Glomerular endothelial cell (primary cell): ENCODE measurements at places on chromosomes 6 and 20. TPM values are rescaled to one million over a fixed set of nuclear protein-coding genes. Genes with fewer than 3 reads are reported as not detected.

The CD93 gene
- total RNA-seq: 604 and 1,041 TPM in 2 replicates

The LAMA2 gene
- total RNA-seq: 0.24 and 0.58 TPM in 2 replicates

The PXDC1 gene
- total RNA-seq: 153 and 257 TPM in 2 replicates

The ABHD16A gene
- 35.7 and 49.2 TPM in 2 replicates for total RNA-seq

The COL21A1 gene
- 0.29 and 0.82 TPM in 2 replicates for total RNA-seq

The PIGU gene
- 17.7 and 24.4 TPM in 2 replicates for total RNA-seq

The JPH2 gene
- total RNA-seq: 0.58 and 1.5 TPM in 2 replicates

The CYP24A1 gene
- not detected in 2 replicates for total RNA-seq

The SLC26A8 gene
- total RNA-seq: not detected in 2 replicates

The BACH2 gene
- total RNA-seq: 0.87 and 1.2 TPM in 2 replicates

The HLA-DQB1 gene
- 0.10 and 1.1 TPM in 2 replicates for total RNA-seq

The BFSP1 gene
- 5.5 and 6.4 TPM in 2 replicates for total RNA-seq

The OR2H2 gene
- not detected in 2 replicates for total RNA-seq

The CRYBG1 gene
- 34.0 and 47.8 TPM in 2 replicates for total RNA-seq

The BPIFB1 gene
- not detected in 2 replicates for total RNA-seq

The NT5E gene
- total RNA-seq: 140 and 201 TPM in 2 replicates

The EFCAB8 gene
- 0.05 TPM in 1 of 2 replicates, not detected in the other for total RNA-seq

The TBX18 gene
- total RNA-seq: 2.9 and 3.7 TPM in 2 replicates

The SLC44A4 gene
- 0.05 and 1.7 TPM in 2 replicates for total RNA-seq

The OTOR gene
- total RNA-seq: not detected in 2 replicates

The ZKSCAN3 gene
- total RNA-seq: 4.6 and 5.7 TPM in 2 replicates

The RPS18 gene
- total RNA-seq: 2,187 and 4,134 TPM in 2 replicates

The CNBD2 gene
- 2.6 and 8.4 TPM in 2 replicates for total RNA-seq

The DDO gene
- 0.53 and 2.0 TPM in 2 replicates for total RNA-seq

The BRD2 gene
- total RNA-seq: 116 and 138 TPM in 2 replicates

The NEURL2 gene
- 3.4 and 4.8 TPM in 2 replicates for total RNA-seq

The ARMH2 gene
- not detected in 2 replicates for total RNA-seq

The GSTA1 gene
- not detected in 2 replicates for total RNA-seq

The TP53TG5 gene
- total RNA-seq: not detected in 2 replicates

The DEFB124 gene
- not detected in 2 replicates for total RNA-seq

The NFKBIL1 gene
- total RNA-seq: 20.6 and 27.7 TPM in 2 replicates

The BPIFB4 gene
- total RNA-seq: not detected in 2 replicates

The DOP1A gene
- 7.6 and 11.5 TPM in 2 replicates for total RNA-seq
